HuH-7.5 (cell line): ENCODE measurements at places on chromosomes 7 and 10.

GRCh38 chr7:147611431-147611830 lies 979.1 kb upstream of the C7orf33 start:
- DNase-seq: no peak

DNA sequence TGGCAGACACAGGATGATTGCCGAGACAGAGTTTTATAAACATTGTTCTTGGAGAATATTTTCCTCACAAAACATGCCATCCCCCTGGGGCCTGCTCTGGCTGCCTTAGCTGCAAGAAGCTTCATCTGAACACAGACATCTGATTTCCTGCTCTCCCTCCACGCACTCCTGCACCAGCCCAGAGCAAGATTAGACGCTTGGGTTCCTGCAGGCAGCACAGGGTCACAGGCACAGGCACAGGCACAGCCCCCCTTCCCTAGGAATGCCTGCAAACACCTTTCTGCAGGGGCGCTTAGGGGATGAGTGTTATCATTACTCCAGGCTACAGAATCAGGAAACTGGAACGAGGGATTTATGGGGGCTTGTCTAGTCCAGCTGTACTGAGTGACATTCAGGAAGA lies 450.3 kb downstream of the GRID1 start:
- no peak for DNase-seq

DNA sequence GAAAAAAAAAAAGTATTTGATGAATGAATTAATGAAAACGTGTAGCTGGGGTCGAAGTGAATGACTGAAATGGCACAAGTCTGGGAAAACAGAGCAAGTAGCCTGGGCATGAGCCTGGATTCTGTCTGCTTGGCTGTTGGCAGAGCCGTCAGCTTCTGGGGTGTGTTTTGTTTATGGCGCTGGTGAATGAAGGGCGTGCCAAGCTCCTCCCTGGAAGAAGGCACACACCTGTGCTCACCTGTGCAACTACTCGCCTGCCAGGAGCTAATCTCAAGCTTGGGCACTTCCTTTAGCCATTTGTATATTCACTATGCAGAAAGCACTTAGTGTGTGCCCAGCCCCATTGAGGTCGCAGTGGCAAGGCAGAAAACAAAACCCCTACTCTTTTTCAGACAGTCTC lies 74.1 kb downstream of the GTF2IRD1 start:
- no peak for DNase-seq

GRCh38 chr7:17013204-17013603 lies 131.4 kb upstream of the AGR3 start:
- DNase-seq: no peak

DNA sequence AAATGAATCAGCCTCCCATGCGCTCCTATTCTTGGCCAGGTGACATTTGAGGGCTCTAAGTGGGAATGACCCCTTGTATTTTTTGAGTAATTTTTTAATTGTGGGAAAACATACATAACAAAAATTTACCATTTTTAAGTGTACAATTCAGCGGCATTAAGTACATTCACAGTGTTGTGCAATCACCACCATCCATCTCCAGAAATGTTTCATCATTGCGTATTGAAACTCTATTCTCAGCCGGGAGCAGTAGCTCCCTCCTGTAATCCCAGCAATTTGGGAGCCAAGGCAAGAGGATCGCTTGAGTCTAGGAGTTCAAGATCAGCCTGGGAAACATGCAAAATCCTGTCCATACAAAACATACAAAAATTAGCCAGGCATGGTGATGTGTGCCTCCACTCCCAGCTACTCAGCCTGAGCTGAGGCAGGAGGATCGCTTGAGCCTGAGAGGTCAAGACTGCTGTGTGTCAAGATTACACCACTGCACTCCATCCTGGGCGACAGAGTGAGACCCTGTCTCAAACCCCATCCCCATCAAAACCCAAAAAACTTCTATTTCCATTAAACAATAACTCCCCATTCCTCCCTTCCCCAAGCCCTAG lies 2.5 kb downstream of the ANTXRL start:
- DNase-seq: no peak

- peak; percentile 78 for DNase-seq
These were observed 16.9 kb upstream of the PALD1 start for GRCh38 chr10:70461397-70462348.

GRCh38 chr7:77679608-77680007 lies 16.7 kb upstream of the RSBN1L start:
- no peak for DNase-seq

DNA sequence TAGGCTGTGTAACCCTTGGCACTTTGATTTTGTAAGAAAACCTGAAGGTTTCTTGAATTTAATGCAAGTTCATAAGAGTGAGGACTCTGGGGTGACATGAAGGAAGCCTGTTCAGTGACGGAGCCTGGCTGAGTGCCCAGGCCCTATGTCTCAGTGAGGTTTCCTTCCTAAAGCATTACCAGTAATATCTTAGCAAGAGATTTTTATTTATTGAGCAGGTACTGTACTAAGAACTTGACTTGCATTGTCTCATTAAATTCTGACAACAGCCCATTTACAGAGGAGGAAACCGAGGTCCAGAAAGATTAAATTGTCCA lies 197.2 kb downstream of the HECW1 start:
- DNase-seq: no peak

GRCh38 chr7:17147409-17147808 lies 151.0 kb upstream of the AHR start:
- DNase-seq: no peak

DNA sequence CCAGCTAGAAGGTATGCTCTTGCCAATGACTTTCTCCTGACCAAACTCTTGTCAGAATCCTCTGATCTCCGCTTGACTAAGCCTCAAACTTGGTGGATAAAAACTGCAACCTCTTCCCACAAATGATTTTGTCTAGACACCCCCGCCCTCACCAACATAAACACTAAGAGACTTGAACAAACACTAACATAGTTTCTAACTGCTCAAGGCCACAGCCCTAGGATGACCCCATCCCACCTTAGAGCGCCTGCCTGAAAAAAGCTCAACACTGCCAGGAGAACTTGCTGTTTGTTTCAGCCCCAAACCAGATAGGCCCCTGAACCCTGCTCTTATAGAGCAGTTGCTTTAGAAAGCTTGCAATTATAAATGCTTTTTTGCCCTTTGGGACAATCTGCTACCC lies 71.8 kb downstream of the LRRN3 start:
- DNase-seq: peak; percentile 9

DNA sequence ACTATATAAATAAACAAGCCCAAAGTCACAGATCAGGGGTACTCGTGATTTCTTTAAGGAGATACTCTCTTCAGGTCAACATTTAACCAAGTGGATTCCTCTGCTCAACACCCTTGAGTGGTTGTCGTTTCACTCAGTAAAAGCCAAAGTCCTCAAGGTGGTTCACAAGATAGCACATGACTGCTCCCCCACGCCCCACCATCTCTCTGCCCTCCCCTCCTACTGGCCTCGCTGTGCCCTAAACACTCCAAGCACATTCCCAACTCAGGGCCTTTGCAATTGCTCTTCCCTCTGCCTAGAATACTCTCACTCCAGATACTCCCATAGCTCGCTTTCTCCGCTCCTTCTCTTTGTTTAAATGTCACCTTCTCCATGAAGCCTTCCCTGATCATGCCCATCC lies 72.1 kb upstream of the FHIP2A start:
- no peak for DNase-seq

DNA sequence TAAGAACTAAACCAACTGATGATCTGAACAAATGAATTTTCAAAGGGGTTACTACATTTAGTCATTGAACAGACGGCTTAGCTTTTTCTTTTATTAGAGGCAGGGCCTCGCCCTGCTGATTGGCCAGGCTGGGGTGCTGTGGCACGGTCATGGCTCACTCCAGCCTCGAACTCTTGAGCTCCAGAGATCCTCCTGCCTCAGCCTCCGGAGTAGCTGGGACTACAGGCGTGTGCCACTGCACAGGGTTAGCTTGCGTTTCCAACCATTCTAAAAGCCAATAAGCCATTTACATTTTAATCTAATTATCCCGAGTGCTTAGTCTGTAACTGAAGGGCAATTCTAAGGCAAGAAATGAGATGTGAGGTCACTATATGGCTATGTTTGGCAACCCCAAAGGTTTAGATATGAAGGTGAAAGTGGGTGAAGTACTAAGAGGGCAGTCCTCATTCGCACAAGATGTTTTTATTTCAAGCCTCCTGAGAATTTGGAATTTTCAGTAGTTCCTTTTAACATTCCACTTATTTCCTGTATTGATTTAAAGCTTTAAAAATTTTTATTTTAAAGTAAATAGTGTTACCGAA lies 1.6 kb upstream of the CDK13 start:
- no peak for DNase-seq

DNA sequence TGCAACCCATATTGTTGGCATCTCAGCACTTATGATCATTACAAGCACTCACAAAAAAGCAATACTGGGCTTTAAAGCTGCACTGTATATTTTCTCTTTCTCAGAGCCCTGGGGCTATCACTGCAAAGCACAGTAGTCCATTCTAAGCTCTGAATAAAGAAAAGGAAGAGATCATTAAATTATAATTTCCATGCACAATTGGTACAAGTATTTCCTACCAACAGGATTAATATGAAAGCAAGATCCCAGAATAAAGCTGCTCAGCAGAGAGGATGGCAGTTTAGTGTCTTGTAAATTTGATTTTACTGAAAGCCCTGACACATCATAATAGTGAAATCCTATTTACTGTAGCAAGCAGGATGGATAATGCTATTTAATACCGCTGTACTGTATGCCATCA lies 205.3 kb downstream of the CHCHD3 start:
- DNase-seq: no peak

DNA sequence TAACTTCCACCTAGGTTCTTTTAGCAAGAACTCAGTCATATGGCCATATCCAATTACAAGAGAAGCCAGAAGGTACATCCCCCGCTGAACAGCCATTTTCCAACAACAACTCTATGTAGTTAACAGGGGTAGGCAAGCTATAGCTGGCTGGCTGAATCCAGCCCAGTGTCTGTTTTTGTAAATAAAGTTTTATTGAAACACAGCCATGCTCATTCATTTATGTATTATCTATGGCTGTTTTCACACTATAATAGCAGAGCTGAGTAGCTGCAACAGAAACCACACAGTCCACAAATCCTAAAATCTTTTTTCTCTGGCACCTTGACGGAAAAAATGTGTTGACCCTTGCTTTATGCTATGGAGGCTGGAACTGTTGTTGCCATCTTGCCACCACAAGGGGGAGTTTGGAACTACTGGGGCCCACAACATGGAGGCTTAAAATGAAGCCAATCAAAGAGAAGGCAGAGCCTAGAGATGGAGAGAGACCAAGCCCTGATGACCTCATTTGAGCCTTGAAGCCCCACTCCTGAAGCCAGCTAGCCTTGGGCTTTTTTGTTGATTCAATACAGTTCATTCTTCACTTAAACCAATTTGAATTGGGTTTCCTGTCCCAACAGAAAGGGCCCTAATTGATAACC lies 33.3 kb upstream of the XPNPEP1 start:
- peak; percentile 40 for DNase-seq

- DNase-seq: no peak
These were observed 928.4 kb downstream of the REEP3 start for GRCh38 chr10:64449603-64450002.

DNA sequence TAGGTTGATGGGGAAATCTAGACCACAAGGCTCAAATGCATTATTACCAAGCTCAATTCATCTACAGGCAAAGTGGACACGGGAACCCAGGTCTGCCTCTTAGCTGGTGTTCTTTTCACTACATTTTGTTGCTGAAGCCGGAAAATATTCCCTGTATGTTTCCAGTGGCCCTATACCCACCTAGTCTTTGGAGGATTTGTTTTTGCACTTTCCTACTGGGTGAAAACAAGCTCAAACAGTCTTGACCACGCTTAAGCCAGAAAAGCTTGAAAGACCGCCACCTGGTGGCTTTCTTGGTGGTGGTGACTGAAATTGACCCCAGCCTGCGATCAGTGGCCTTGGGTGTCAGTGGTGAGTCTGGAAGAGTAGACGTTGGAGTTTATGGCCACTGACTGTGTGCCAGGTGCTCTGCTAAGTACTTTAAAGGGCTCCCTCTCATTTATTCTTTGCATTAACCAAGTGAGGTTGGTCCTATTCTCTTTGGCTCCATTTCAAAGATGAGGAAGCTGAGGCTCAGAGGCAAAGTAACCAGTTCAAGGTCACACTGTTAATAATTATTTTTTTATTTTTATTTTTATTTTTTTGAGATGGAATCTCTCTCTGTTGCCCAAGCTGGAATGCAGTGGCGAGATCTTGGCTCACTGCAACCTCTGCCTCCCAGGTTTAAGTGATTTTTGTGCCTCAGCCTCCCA lies 11.1 kb upstream of the CRTAC1 start:
- peak; percentile 74 for DNase-seq
